ENCODE measurements at places on chromosomes 5 and 9. TPM values are rescaled to one million over a fixed set of nuclear protein-coding genes. Genes with fewer than 3 reads are reported as not detected.

Gene SLC34A1
- 0.21 TPM for total RNA-seq

Gene ENHO
- total RNA-seq = 0.63 TPM

Gene SEMA4D
- 126 TPM for total RNA-seq

Gene SLC4A9
- 0.10 TPM for total RNA-seq

Gene SLC25A2
- total RNA-seq = 0.73 TPM

Gene NEUROG1
- total RNA-seq = not detected

Gene NUTM2F
- not detected for total RNA-seq

Gene CAMSAP1
- 17.2 TPM for total RNA-seq

Gene ALAD
- total RNA-seq = 6.8 TPM

Gene ADAMTS2
- 0.21 TPM for total RNA-seq

Gene PLEKHG4B
- under 0.01 TPM for total RNA-seq

Gene MSX2
- total RNA-seq = under 0.01 TPM

Gene CYLC2
- total RNA-seq = not detected

Gene RNF208
- total RNA-seq = 0.31 TPM

Measured in mononuclear cell (primary cell).